SJCRH30 (cell line): ENCODE measurements at places on chromosomes 12 and 14.
A peak's percentile ranks its signal among the peaks of the same experiment; 100 is the strongest.

DNA sequence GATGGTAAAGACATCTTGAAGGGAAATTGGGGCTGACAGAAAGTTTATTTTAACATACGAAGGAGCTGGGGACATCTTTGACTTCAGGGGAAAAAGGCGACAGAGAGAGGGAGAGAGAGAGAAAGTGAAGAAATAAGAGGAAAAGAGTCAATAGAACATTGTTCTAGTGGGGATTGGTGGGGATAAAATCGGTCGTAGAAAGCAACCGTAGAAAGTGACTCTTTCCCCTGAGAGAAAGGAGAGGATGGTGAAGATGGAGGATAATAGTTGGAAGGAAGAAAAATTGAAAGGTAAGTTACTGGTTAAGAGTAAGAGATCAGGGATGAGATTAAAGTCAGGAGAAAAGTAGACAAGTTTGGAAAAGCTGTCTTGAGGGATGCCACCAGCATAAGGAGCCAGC, 75.9 kb downstream of the LMNTD1 start:
- no peak for DNase-seq

GRCh38 chr12:100798286-100799160, 3.9 kb downstream of the ANO4 start:
- DNase-seq = no peak

DNA sequence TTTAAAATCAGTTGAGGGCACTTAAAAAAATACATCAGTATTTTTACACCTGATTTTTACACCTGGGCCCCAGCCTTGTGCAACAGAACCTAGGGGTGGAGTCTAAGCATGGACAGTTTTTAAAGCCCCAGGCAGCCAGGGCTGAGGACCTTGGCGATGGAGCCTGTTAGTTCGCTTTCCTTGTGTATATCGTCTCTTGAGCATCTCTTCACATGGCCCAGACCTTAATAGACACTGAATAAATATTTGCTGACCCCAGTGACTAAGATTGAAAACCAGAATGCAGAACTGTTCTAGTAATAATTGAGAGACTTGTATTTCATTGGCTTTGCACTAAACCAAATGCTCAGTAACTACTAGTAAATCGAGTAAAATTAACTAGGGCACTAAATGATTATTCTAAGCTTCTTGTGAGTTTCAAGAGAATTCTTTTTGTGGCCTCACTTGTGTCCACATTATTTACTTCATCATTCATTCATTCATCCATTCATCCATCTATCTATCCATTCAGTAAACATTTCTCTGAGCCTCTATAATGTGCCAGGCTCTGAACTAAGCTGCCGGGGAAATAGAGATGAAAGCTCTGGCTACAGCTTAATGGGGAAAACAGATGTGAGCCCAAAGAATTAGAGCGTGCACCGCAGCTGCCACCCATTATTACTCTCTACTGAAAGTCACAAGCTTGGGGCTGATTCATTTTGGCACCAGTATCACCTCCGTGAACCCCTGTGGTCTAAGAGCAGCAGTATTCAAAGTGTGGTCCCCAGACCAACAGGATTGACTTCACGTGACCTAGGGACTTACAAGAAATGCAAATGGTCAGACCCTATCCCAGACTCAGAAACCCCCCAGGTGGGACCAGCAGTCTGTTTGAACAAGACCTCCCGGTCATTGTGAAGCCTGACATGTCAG, 30.7 kb upstream of the BCL7A start:
- DNase-seq = peak; percentile 73

DNA sequence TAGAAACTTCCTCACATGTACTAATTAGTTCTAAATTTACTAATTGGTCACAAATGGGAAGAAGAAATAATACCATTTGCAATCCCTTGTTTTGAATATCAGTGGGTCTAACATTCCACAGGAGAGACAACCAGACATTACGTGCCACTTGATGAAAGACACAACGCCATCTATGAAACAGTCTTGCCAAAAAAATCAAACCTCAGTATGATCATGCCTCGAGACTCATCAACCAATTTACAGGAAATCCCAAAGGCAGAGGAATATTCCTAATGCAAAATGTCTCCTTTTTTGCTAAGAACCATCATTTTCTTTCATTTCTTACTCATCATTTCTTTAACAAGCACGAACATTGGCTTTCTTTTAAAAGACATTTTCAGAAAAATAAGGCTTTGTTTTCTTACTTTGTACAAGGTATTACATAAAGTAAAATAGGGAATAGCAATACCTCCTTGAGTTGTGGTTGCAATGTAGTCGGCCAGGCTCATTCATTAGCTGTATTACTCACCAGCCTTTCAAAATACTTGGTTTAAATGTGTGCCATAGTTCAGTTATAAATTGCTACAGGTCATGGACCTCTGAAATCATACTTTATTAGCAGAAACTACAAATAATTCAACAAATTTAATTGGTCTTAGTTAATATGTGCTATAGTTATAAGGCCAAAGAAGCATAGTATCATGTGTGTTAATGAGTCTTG, 436.2 kb upstream of the FLRT2 start:
- no peak for DNase-seq

DNA sequence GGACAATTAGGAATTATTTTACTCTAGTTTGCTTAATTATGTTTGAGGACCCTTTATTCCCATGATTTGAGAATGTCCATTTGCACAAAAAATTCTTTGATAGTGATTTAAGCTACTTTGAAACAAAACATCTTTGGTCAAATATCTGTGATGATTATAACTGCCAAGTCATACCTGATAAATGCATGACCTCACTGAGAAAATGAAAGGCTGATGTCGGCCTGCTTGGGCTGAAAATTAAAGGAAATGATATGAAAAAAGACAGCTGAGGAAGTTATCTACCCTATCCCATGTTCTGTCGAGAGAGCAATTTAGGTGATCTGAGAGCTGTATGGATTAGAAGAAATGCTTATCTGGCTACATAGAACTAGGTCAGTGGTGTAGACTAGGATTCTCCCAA, 43.6 kb downstream of the ATL1 start:
- no peak for DNase-seq

- DNase-seq = no peak
Observed at GRCh38 chr12:49877066-49877465, 26.6 kb downstream of the FAIM2 start.

DNA sequence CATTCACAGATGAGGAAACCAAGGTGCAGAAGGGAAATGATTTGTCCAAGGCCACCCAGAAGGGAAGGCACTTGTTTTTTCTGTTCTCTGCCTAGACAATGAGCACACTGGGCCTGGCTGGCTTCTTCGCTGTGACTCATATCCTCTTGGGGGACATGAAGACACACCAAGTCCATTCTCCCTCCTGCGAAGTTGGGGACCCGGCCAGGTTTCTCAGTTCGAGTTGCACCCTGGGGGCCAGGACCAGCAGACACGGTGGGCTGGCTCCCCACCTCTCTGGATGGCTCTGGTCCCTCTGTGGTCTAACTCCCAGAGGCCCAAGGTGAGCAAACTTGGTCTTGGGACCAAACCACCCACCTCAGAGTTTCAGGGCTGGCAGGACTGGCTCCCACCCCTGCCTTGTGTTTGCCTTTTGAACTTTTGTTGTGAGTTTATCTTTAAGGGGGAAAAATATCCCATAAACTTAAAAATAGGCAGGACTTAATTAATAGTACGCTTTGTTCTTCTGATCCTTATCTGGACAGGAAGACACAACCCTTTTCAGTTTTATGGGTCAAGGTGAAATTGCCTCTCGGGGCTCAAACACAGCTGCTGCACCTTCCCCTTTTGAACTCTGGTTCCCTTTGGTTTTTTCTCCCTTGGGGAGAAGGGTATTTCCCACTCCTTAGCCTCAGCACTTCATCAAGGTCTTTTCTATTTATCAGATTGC, 9.0 kb upstream of the MLEC start:
- no peak for DNase-seq

DNA sequence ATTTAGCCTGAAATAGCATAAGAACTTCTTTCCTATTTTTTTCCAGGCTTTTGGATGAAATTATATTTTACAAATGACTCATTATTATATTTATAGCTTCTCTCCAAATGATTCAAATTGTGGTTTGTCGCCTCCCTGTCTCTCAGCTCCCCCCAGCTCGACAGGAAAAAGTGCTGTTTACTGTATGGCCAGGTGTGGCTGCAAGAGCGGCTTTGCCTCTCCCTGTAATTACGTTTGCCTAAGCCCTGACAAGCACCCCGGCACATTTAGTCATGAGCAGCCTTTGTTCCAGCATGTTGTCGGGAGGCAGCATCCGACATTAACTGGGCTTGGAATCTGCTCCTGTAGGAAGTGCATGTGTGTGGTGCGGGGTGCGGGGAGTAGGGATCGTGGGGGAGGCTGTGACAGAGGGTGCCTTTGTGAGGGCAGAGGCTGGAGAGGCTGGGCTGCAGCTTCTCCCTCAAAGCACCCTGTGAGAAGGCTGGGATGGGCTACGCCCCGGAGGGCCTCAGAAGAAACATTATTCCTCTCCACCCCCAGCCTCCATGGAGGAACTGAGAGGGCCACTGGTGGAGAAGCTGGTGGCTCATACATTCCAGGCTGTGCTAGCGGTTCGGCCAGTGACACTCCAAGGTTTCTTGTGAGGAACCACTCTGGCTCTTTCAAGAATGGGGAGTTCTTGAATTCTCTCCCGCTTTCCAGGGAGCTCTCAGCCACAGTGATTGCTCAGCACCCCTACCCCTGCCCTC, 42.1 kb upstream of the CTDSP2 start:
- peak; percentile 100 for DNase-seq

- no peak for DNase-seq
Observed at GRCh38 chr14:20177433-20177974, 13.2 kb upstream of the OR11G2 start.

- peak; percentile 23 for DNase-seq
Observed at GRCh38 chr12:90098132-90098779, 389.6 kb upstream of the ATP2B1 start.

DNA sequence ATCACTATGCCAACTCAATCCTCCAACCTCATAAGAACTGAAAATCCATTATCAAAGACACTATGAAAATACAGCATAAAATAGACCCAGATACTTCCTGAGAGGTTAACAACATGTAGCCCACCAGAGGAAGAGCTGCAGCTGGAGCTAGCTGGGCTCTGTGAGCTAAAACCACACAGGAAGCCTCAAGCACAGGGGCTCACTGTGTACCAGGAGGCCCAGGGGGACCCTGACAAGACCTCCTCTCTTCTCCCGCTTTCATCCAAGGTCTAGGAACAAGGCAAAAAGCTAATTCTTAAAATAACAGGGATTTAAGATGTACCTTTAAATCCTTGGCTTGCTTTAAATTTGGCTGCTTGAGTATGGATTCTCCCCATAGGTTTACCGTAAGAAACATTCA, 53.6 kb downstream of the EIF2S3B start:
- no peak for DNase-seq

DNA sequence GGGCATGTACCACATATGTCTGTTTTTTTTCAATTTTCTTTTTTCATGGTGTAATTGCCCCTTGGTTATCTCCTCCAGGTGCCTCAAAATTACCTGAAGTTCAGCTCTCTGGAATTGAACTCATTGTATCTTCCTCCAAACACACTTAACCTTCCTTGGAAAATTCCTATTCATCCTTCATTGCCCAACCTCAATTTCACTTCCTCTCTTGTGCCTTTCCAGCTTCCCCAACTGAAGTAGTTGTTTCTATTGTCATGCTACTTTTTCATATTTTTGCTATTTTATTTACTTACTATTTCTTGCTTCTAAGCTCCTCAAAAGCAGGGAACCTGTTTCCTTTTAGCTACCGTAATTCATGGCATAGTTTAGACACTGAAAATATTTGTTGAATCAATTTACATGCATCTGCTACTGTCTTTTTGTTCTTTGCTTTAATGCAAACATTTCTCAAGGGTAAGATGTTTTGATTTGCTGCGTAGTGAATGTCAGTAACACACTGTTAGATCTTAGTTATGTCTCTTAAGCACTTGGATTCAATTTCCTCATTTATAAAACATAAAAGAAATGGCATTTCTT, 37.0 kb upstream of the STXBP6 start:
- DNase-seq = no peak

- peak; percentile 41 for DNase-seq
Observed at GRCh38 chr12:89333564-89334252, 18.6 kb downstream of the DUSP6 start.

GRCh38 chr12:57759360-57759980, 4.6 kb downstream of the MARCHF9 start:
- DNase-seq = peak; percentile 88

GRCh38 chr12:51896236-51896635, 8.3 kb downstream of the ANKRD33 start:
- peak; percentile 38 for DNase-seq

DNA sequence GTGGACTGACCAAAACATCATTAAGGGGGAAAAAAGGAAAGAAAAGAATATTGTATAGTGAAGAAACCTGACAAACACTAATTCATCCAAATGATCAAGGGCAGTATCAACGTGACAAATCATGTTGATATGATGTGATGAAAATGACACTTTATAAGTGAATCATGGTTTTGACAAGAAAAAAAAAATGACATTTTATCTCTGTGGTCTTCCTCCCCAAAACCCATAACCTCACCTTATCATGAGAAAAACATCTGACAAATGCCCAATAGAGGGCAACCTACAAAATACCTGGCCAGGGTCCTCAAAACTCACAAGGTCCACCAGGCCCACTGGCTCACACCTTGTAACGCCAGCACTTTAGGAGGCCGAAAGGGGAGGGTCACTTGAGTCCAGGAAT, 13.8 kb downstream of the TMED10 start:
- DNase-seq = no peak

DNA sequence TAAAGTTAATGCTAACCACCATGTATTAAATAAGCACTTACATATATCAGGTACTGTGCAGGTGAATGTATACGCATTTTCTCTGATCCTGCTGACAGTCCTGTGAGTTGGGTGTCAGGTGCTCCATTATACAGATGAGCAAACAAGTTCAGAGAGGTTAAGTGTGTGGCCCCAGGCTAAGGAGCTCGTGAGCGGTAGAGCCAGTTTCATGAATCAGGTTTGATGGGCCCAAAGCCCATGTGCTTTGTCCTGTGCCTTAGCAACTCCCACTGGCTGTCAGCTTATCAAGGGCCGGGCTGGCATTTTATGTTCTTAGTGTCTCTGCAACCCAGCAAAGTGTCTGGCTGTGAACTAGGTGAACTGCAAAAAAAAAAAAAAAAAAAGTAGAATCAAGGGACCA, 701.2 kb upstream of the TBX3 start:
- DNase-seq = no peak

DNA sequence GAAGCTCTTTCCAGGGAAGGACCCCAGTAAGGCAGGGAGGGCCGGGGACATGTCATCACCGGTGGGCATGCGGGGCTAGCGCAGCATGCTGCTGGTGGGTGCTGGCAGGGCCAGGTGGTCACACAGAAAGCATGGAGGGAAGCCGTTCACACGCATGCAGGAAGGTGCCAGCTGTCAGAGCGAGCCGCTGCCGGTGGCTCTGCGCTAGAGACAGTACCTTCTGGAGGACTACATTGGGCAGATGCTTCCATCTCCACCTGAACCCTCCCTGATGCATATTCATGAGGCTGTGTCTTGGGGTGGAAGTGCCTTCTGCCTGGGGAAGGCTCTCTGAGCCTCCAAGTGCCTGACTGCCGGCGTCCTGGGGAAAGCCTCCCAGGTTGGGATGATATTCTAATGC, 203.8 kb downstream of the CALM1 start:
- DNase-seq = no peak
